Esophagus mucosa (tissue), 1 donor: ENCODE measurements at places on chromosomes 5 and 9.

DNA sequence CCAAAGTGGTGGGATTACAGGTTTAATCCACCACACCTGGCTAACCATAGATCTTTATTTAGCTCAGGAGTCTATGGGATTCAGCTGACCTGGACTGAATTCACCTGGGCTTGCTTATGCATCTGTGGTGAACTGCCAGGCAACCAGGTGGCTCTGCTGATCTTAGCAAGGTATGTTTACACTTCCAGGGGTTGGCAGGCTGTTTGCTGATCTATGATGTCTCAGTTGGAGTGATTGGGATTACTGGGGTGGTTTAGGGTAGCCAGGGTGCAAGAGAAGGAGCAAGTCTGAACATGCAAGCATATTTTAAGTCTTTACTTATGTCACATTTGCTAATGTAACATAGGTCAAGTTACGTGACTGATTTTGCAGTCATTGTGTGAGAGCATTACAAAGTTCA, 63.6 kb upstream of the JAK2 start:
- peak; percentile 98 for ATAC-seq

DNA sequence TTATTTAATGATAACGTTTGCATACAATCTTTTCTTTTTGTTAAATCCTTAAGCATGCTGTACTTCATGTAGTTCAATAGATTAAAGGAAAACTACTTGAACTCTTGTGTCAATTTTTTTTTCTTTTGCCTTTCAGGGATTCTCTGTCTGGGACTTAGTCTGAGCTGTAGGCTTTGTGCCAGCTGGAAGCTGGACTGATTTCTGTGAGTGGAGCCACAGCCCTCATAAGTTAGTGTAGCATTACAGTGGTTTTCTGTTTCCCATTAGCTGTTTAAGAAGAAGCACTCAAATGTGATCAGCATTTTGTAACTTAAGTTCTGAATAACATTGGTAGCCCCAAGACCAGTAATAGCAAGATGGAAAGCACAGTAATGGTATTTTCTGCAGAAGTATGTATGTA, 330.6 kb upstream of the MEF2C start:
- ATAC-seq: no peak

- no peak for ATAC-seq
Observed at GRCh38 chr5:140292212-140293036, 10.5 kb downstream of the PFDN1 start.

DNA sequence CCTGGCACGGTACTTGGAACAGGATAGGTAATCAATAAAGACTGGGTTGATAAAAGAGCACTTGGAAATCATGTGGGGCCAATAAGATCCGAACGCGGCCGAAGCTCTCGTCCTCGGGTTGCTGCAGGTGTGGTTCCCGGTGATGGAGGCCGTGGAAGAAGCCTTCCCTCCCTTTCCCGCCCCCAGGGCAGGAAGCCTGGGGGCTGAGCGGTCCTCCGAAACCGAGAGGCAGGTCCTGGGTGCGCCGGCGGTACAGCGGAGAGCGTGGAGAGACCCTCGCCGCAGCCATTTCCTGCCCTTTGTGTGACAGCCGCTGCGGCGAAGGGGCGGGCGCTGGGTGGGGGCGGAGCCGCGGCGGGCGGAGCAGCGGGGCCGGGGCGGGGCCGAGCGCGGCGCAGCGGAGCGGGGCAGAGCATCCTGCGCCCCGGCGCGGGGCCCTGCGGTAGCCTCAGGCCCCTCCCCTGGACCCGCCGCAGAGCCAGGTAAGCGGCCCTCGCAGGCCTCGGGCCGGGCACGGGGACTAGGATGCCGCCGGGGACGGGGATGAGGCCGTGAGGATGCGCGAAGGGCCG, at the start of gene CYFIP2:
Gene CYFIP2 (plus strand): TSS at position 410 of the 572 bp plus-strand sequence. CDS start 19,239 bp downstream, outside the sequence.
- ATAC-seq: peak; percentile 89

DNA sequence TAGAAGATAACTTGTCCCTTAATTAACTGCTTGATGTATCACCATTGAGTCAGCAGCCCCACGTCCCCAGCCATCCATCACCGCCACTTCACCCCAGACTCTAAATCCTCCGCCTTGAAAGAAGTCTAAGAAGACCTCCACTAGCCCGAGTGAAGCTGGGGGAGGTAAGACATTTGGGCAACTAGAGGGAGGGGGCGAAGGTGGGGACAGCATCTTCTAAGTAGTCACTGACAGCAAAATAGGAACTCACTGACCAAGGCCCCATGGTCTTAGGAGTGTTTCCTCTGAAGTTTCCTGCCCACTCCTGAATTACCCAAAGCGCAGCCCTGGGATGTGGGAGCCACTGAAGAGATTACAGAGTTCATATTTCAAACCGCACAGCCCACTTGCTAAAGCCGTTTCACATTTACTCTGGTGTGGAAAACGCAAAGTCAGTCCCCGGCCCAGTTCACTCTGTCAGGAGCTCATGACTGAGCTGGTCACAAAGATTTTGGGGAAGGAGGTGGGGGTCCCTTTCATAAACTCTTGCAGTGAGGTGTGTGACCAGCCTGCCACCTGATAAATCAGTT, 107.4 kb downstream of the LHFPL2 start:
- no peak for ATAC-seq

- no peak for ATAC-seq
Observed at GRCh38 chr9:82732928-82733327, 330.0 kb downstream of the RASEF start.

GRCh38 chr9:36603006-36603405, 30.3 kb downstream of the MELK start:
- no peak for ATAC-seq

DNA sequence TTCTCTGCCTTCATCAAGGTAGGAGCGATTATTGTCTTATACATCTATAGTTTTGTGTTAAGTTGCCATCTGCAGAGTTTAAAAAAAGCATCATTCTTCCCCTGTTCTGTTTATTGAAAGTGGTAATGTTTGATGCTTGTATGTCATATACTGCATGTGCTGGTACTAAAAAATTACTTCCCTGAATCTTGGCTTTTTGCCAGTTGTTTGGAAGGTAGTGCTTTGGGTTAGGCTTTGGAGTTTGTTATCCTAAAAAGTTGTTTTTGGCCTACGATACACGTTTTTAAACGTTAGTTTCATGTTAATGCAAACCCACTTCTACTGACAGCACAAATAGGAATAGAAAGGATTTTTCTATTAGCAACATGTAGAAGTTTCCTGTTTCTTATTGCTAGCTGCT, 158.3 kb downstream of the GIN1 start:
- ATAC-seq: no peak

GRCh38 chr9:116464423-116464822, 222.7 kb upstream of the TRIM32 start:
- ATAC-seq: no peak

GRCh38 chr9:120946259-120946658, 19.7 kb upstream of the TRAF1 start:
- no peak for ATAC-seq

- ATAC-seq: peak; percentile 45
Observed at GRCh38 chr5:73278693-73279092, 105.7 kb downstream of the TMEM174 start.

DNA sequence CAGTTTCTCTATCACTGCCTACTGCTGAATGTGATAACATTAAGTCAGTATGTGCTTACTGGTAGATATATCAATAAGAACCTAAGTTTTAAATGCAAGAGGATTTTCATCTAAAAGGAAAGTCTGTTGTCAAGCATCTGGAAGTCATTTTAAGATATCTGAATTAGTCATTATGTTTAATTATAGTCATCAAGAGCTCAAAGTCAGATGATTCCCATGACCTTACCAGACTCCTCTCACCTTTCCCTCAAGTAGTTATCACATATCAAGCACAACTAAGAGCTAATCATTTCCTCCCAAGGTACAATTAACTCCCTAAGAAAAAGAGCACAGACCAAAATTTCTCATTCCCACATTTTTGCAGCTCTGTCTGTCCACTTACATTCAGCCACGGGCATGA, 45.5 kb downstream of the PUM3 start:
- ATAC-seq: no peak

DNA sequence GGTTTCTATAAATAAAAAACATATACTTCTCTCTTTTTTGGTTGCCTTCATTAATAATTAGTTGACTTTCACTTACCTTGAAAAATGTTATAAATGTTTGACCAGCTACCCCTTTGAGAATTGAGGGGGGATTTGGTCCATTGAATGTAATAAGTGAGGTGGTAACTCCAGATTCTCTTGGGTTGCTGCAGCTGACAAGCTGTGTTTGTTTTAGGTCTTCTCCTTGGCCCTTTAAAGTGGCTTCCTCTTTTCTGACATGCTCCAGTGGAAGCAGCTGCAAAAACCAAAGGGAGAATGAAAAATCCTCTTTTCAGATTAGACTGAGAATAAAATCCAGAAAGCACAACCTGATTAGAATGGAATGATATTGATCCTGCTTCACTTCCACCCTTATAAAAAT, 410.5 kb downstream of the TMEM38B start:
- ATAC-seq: no peak

DNA sequence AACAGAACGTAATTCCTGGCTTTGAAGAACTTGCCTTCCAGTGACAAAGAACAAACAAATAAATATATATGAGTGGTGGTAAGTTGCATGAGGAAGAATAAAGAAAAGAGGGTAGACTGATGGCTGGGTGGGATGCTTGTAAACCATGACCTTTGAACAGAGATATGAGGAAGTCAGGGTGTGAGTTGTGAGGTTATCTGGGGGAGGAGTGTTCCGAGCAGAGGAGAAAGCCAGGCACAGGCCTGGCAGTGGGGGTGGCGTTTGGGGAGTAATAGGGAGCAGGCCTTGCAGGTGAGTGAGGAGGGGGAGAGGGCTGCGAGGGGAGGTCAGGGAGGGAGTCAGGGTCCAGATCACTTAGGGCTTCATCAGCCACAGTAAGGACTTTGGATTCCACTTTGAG, 213.4 kb downstream of the PTTG1 start:
- no peak for ATAC-seq

DNA sequence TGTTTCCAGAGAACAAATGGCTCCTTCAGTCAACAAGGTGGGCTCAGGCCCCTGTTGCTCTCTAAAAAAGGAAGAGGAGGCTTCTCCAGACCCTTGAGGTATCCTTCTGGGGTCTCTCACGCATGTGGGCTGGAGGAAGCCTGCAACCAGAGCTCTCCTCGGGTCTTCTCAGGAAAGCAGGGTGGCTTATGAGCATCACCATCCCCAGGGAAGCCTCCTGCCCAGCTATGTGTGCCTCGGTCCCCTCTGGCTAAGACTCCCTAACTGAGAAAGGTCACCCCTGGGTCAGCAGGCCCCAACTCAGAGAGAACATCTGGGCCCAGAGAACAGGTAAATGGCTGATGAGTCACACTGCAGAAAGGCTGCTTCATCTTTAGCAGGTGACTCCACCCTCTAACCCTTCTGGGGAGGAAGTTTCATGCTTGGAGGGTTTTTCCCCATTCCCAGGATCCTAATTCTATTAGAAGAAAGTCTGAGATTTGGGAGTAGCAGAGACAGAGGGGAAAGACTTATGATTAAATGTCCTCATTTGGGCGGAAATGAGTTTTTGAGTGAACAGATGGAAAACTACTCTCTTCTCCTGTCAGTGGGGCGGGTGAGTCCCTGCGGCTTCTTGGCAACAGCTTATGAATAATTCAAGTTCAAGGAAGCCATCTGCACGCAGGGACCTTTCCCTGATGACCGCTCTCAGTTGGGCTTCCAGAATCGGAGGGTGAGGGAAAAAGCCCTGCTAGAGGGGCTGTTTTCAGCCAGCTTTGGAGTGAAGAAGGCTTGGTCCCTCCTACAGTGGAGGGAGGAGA, 41.9 kb downstream of the TGFBI start:
- ATAC-seq: peak; percentile 85

GRCh38 chr9:129762985-129763926, 10.4 kb upstream of the PTGES start:
- peak; percentile 12 for ATAC-seq

DNA sequence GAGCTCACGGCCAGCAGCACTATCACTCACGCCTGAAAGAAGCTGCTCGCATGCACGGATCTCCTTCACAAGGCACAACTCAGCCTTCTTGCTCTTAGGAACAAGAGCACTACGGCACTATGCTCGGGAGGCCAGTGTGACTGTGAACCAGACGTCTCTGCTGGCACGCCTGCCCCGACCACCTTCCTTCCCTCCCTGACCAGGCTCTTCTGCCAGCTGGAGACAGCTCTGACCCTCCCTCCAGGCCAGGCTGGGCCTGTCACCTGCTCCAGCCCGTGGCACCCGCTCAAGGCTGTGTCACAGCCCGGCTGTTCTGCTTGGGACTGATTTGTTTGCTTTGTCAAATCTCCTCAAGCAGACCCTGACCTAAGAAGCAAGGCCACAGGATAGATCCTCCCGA, 7.0 kb downstream of the TBC1D9B start:
- ATAC-seq: no peak

DNA sequence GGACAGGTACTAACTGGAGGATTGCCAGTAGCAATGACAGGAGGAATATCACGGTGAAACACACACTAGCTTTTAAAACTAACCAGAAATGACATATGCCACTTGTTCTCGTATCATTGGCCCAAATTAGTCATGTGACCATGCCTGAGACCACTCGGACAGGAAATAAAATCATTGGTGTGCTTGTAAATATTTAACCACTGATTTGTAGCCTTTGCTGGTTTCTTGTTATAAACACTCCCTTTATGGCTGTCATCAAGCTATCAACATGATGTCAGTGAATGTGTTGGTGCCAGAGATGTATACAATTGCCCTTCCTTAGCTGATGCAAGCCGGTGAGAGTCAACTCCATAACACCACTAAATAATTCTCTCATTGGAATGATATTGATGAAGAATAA, 123.7 kb upstream of the ANKH start:
- no peak for ATAC-seq

DNA sequence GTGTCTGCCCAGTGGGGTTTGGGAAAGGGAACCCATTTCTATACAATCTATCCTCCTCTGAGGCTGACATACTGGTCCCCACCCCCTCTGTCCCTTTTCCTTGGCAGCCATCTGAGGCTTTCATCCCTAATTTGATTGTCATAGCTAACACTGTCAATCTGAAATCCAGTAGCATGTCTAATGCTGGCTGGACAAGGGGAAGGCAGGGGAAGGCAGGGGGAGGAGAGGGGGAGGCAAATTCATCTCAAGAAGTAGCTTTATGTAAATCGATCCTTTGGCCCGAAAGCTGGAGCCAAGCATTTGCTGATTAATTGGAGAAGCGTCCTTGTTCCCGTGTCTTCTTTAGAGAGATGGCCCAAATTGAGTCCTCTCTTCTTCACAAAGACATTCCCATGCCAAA, 314.1 kb upstream of the PANK3 start:
- ATAC-seq: no peak

- no peak for ATAC-seq
Observed at GRCh38 chr5:59725392-59725767, 168.1 kb downstream of the PDE4D start.

DNA sequence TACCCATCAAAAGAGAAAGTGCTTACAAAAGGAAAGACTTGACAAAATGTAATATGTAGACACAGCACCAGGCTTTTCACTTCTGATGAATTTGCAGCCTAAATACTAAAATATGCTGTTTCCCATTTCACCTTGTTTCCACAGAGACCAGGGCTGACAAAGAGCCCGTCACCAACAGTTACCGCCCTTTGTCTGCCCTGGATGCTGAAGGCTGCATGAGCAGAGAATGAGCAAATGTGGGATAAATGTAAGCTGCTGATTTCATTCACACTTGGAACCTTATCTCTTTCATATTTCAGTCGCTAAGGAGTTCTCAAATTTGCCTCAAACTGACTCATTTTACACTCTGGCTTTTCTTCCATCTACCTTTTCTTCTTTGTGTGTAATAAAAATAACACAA, 213.9 kb downstream of the TMEM167A start:
- no peak for ATAC-seq

GRCh38 chr5:137935190-137935589, 45.9 kb downstream of the PKD2L2 start:
- no peak for ATAC-seq

- no peak for ATAC-seq
Observed at GRCh38 chr9:93127395-93127911, 6.6 kb downstream of the NINJ1 start.
